Activated CD4-positive, alpha-beta T cell treated with anti-CD3 and anti-CD28 coated beads for 1 hour (primary cell): ENCODE measurements at places on chromosomes 12 and 14.

GRCh38 chr12:124041907-124042306, 68.9 kb downstream of the ZNF664 start:
- DNase-seq, result no peak

DNA sequence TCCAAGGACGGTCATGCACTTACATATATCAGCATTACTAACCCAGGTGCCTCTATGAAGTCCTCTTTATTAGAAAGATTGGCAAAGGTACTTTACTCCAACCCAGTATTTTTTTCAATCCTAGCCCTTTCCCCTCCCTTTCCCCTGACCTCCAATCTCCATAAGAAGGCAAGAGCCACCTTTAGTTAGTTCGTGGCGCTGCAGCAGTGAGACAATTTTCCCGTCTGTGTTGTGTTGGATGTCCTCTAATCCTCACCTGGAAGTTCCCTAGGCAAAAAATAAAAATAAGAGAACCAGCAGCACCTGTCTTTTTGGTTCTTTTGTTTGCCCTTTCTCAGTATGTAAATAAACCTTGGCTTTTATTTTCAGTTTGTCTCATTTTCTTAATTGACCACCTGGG, 439.6 kb upstream of the LRFN5 start:
- DNase-seq, result no peak

DNA sequence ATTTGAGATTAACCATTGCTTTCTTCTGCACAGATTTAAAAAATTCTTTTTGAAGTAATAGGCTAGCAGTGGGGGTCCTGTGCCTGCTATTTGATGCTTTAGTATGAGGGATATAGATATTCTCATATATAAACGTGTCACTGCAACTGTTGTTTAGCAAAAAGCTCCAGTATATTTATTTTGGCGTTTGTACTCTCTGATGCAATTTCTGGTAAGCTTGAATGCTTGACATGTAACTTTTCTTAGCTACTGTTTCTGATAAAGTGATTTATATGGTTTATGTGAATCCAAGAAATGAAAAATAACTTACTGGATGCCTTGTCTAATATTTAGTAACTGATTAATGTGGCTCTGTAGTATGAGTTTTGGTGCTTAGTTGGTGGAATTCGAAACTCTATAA, 77.1 kb downstream of the TTLL5 start:
- no peak for DNase-seq

- no peak for DNase-seq
Measured at GRCh38 chr14:96752125-96752524, 45.1 kb upstream of the VRK1 start.

- DNase-seq, result no peak
Measured at GRCh38 chr12:66428261-66428660, 126.0 kb downstream of the HELB start.

- no peak for DNase-seq
Measured at GRCh38 chr12:52267699-52268098, 6.7 kb upstream of the KRT86 start.

GRCh38 chr12:104288635-104289274, 14.8 kb upstream of the EID3 start:
- peak; percentile 78 for DNase-seq

- no peak for DNase-seq
Measured at GRCh38 chr12:91744597-91744996, 401.0 kb downstream of the BTG1 start.

GRCh38 chr12:56990648-56991318, 15.6 kb downstream of the ZBTB39 start:
- no peak for DNase-seq

DNA sequence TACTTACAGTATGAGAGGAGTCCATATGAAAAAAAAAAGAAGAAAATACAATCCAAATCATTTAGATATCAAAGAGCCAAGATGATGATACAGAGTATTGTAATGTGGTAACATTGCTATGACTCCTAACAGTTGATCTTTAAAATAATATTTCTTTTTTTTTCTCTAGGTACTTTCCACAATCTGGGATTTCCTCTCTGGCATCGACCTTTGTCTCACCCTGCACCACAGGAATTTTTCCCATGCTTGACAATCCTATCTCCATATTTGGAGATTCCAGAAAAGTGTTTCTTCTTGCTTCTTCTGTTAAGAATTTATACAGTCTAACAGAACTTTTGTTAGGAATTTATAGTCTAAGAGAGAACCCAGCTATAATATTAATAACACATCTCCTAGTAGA, 184.4 kb downstream of the ITPR2 start:
- DNase-seq, result no peak

- no peak for DNase-seq
Measured at GRCh38 chr14:38786921-38787320, 316.1 kb downstream of the SEC23A start.

DNA sequence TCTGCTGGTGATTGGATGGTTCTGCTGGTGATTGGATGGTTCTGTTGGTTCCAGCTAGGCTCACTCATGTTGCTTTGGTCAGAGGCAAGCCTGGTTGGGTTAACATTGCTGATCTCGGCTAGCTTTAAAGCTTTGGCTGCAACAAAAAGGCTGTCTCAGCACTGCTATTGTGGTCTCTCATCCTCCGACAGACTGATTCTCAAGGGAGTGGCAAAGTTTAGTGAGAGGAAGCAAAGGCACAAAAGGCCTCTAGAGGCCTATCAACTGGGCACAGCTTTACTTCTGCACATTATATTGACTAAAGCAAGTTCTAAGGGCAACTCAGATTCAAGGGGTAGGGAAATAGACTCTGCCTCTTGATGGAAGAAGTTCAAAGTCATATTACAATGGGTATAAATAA, 84.7 kb upstream of the LGR5 start:
- DNase-seq, result no peak

- peak; percentile 48 for DNase-seq
Measured at GRCh38 chr14:61503167-61503801, 181.9 kb downstream of the PRKCH start.
